ENCODE measurements at places on chromosomes 13 and 19. TPM values are rescaled to one million over a fixed set of nuclear protein-coding genes. Genes with fewer than 3 reads are reported as not detected.

GRCh38 chr13:51325837-51326236, 13.7 kb upstream of the SERPINE3 start:
- no peaks in the 10 kb centered on the region for H3K36me3 ChIP-seq
- H3K4me3 ChIP-seq, result no peak overlapping the region
- no peak overlapping the region for H3K27ac ChIP-seq

GRCh38 chr13:46817095-46817494, 20.1 kb upstream of the ESD start:
- H3K27me3 ChIP-seq, result no peaks in the 10 kb centered on the region
- H3K36me3 ChIP-seq, result no peaks in the 10 kb centered on the region
- H3K4me1 ChIP-seq, result no peaks in the 10 kb centered on the region
- H3K27ac ChIP-seq, result no peak overlapping the region
- no peak overlapping the region for H3K4me3 ChIP-seq
- no peak for DNase-seq

- no peaks in the 10 kb centered on the region for H3K27me3 ChIP-seq
- no peak for DNase-seq
These were observed 942.6 kb upstream of the SPRY2 start for GRCh38 chr13:81283561-81283960.

- peaks cover 26% of the 10 kb centered on the region for H3K27me3 ChIP-seq
- H3K4me1 ChIP-seq, result peaks cover 28% of the 10 kb centered on the region
- peak overlapping the region; percentile 58 for H3K4me3 ChIP-seq
- H3K27ac ChIP-seq, result peak overlapping the region; percentile 77
- no peaks in the 10 kb centered on the region for H3K36me3 ChIP-seq
These were observed 3.1 kb downstream of the PPP1R14A start for GRCh38 chr19:38252941-38253691.

- no peaks in the 10 kb centered on the region for H3K36me3 ChIP-seq
- H3K27ac ChIP-seq, result no peak overlapping the region
- peaks cover 5% of the 10 kb centered on the region for H3K4me1 ChIP-seq
- H3K27me3 ChIP-seq, result no peaks in the 10 kb centered on the region
- DNase-seq, result no peak
- no peak overlapping the region for H3K4me3 ChIP-seq
These were observed 24.4 kb downstream of the WDR88 start for GRCh38 chr19:33156334-33156733.

DNA sequence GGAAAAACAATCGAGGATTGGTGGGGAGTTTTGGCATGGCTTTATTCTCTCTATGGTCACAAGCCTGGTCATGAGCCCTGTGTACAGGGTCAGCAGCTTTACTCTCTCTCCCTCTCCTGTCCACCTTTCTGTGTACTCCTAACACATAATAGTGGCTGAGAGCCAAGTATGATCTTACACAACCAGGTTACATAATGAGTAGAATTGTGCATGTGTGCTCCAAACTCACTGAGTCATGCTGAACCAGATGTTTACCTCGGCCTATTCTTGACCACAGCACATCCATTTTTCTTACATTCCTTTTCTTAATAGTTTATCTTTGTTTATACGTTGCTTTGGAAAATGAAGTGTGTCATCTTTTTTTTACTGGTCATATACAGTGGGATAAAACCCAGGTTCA, 53.1 kb downstream of the ZNF254 start:
- H3K27ac ChIP-seq, result no peak overlapping the region
- H3K4me1 ChIP-seq, result no peaks in the 10 kb centered on the region
- H3K4me3 ChIP-seq, result no peak overlapping the region
- DNase-seq, result no peak
- no peaks in the 10 kb centered on the region for H3K27me3 ChIP-seq

- no peak overlapping the region for H3K4me3 ChIP-seq
- DNase-seq, result no peak
- no peaks in the 10 kb centered on the region for H3K27me3 ChIP-seq
- no peaks in the 10 kb centered on the region for H3K36me3 ChIP-seq
- no peak overlapping the region for H3K27ac ChIP-seq
These were observed 777.2 kb downstream of the UQCRFS1 start for GRCh38 chr19:28435551-28436271.

DNA sequence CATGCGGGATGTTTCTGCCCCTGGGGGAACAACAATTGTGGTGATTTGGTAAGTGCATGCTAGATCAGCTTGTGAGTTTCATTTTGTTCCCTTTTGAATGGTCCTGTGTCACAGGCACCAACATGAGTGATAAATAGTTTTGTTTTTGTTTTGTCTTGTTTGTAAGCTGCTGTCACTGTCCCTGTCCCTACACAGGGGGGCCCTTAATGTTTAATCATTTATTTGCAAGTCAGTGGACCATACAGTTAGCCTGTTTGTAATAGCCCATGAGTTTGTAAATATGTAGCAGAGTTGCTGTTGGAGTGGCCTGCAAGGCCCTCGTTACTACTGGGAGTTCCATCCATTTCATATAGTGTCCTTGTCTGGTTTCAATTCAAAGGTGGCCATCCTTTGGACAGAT, 979.6 kb upstream of the SPRY2 start:
- H3K27ac ChIP-seq, result no peak overlapping the region
- no peaks in the 10 kb centered on the region for H3K4me1 ChIP-seq
- H3K27me3 ChIP-seq, result no peaks in the 10 kb centered on the region
- H3K4me3 ChIP-seq, result no peak overlapping the region
- no peak for DNase-seq

DNA sequence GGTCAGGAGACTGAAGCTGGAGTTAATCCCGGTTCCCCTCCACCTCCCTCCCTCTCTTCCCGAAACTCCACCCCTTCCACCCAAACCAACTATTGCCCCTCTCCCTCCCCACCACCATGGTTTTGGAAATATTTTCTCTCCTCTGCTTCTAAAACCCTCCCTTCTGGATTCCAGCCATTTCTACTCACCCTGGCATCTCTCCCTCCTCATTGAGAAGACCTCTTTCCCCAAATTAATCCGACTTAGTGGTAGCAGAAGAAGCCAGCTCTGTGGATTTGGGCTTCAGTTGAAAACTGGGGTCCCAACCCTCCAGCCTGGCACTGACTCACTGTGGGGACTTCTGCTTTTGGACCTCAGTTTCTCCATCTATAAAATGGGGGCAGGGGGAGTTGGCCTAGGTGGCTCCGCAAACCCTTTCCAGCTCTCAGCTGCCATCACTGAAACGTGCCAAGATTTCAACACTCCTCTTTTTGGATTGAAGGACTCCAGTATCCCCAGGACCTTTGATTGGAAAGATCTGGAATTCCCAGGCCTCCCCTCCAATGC, 1.6 kb downstream of the GPR4 start:
- no peak for DNase-seq
- peak overlapping the region; percentile 61 for H3K4me3 ChIP-seq
- peak overlapping the region; percentile 38 for H3K27ac ChIP-seq
- H3K36me3 ChIP-seq, result no peaks in the 10 kb centered on the region
- peaks cover 41% of the 10 kb centered on the region for H3K4me1 ChIP-seq

DNA sequence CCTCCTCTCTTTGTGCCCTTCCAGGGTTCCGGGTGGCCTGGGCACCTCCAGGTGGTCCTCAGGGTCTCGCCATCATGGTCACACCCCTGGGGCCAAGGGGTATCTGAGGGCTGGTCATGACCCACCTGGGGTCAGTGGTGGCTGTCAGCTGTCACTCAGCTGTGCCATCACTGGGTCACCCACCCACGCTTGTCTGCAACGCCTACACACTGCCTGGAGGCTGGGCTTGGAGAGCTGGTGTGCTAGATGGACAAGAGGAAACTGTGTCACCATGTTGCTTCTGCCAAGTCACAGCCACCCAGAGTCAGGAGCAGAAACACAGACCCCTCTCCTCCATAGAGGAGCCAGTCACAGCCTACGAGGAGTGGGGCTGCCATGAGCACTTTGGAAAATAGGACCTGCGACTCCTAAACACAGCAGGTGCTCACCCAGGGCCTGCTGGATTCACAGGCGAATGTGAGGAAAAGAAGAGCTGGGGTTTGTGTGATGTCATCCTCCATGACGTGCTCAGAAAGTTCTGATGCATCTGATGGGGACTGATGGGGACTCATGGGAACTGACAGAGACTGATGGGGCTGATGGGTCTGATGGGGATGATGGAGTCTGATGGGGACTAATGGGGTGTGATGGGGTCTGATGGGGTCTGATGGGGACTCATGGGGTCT, 10.7 kb upstream of the GRTP1 start:
- H3K27me3 ChIP-seq, result peaks cover 4% of the 10 kb centered on the region
- no peaks in the 10 kb centered on the region for H3K36me3 ChIP-seq
- no peaks in the 10 kb centered on the region for H3K4me1 ChIP-seq

GRCh38 chr19:57803594-57804325, 11.0 kb downstream of the ZNF552 start:
- H3K27me3 ChIP-seq, result no peaks in the 10 kb centered on the region
- H3K36me3 ChIP-seq, result peaks cover 13% of the 10 kb centered on the region
- peak overlapping the region; percentile 58 for H3K4me3 ChIP-seq
- DNase-seq, result no peak
- peak overlapping the region; percentile 79 for H3K27ac ChIP-seq

The CFAP97D2 gene
- total RNA-seq, result 1.8 TPM

The KIR2DL3 gene
- total RNA-seq, result 0.38 TPM

The YIPF2 gene
- 42.2 TPM for total RNA-seq

The PODNL1 gene
- 2.7 TPM for total RNA-seq

All from lower lobe of right lung (tissue), 2 donors.